ENCODE measurements at places on chromosomes 7 and 10.

GRCh38 chr10:123134343-123134914 is 1.3 kb upstream of the HMX3 start:
- DNase-seq = no peak

DNA sequence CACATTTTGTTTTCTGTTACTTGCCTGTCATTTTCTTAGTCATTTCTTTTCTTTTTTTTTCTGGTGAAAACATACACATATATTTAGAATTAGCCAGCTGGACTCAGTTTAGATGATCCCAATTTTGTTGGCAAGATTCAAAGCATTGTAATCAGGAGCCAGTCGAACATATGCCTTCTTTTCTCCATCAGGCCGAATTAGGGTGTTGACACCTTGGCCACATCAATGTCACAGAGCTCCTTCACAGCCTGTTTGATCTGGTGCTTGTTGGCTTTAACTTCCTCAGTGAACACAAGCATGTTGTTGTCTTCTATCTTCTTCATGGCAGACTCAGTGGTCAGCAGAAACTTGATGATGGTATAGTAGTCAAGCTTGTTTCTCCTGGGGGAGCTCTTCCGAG is 32.6 kb downstream of the PHF14 start:
- DNase-seq = no peak

- DNase-seq = no peak
Measured at GRCh38 chr7:11379641-11380040, 406.0 kb downstream of the PHF14 start.

DNA sequence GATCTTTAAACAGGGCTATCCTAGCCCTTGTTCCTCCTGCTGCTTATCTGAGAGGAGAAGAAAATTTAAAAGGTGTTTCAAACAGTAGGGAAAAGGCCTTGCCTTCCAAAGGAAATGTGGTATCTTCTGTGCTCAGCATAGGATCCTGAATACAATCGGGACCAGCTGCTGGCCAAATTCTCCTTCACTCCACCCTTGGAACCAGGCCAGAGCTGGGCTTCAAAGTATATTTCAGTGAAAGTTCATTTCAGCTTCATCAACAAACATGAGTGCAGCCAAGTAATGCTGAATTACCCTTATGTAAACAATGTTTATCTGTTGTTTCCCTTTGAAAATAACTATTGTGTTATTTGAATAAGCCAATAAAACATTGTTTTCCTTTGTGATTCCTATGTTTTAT is 146.5 kb upstream of the MEOX2 start:
- no peak for DNase-seq

DNA sequence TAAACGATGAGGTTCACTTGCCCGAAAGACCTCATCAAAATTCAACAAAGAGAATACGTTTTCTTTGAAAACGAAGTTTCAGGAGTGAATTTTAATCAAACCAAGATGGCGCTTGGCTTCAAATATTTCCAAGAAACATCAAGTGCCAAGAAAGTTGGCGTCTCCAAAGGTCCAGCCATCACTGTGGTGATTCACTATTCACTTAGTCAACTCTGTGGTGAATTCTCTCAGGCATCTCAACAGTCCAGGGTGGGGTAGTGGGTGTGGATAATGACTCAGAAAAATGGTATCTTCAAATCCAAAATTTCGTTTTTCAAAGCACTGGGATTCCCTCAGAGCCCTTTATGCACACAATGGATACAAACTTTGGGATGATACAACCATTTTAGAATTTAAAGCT is 133.1 kb downstream of the SVIL start:
- no peak for DNase-seq

DNA sequence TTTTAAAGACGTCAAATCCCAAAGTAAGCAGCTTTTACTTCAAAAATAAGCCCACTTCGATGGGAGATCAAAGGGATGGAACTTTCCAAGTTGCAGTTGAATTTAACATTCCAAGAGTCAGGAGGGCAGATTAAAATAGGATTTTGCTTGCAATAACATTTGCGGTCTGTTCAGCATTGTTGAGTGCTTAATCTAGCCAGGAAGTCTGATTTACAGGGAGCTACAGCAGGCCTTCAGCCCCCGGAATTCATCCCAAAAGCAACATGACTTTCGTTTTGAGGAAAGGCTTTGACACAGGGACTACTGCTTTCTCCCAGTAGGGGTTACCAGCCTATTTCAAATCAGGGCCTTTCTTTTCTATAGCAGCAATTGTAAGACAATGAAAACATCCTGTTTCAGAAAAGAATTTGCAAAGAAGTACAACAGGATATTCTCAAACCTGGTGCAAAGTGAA is 279.6 kb upstream of the PITRM1 start:
- no peak for DNase-seq

DNA sequence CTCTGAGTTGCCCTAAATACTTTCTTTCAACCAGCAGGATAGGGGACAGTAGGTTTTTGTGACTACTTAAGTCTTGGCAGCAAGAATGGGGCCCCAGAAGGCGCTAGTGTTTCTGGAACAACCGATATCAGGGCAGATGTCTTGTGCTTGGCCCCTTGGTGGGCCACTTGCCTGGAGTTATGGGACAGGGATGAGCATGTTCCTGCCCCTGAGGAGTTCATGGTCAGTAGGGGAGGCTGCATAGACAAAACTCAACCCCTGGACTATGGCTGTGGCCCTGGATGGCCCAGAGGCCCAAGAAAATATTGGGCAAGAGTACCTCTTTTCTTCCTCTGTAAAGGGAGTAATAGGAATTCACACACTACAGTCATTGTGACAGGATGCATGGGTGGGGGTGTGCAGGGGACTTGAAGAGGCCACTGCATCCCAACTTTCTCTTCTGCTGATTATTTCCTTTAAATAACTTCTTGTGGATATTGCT is 57.7 kb upstream of the IGFBP3 start:
- no peak for DNase-seq

GRCh38 chr7:150325110-150325611 is 1.8 kb upstream of the ACTR3C start:
- DNase-seq = no peak

GRCh38 chr10:122499012-122499411 is 37.7 kb downstream of the HTRA1 start:
- DNase-seq = no peak

DNA sequence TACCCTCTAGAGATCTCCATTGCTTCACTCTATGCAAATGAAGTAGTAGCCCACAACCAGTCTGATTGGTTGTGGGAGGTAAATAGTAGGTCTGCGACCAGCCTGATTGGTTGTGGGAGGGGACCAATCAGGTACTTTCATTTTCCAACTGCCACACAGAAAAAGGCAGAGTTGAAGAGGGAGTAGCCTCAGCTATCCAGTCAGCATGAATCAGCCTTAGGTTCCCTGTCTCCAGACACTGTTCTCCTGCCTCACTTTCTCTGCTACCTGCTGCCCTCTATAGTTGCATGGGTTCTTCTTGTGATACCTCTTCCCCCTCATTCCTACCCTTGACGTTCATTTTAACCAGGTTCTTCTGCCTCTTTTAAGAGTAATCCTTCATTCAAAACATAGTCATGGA is 114.5 kb upstream of the LYZL1 start:
- no peak for DNase-seq

GRCh38 chr10:128297709-128298378 is 171.6 kb upstream of the MKI67 start:
- DNase-seq = no peak

- DNase-seq = no peak
Measured at GRCh38 chr10:11276449-11276990, 258.8 kb downstream of the CELF2 start.

DNA sequence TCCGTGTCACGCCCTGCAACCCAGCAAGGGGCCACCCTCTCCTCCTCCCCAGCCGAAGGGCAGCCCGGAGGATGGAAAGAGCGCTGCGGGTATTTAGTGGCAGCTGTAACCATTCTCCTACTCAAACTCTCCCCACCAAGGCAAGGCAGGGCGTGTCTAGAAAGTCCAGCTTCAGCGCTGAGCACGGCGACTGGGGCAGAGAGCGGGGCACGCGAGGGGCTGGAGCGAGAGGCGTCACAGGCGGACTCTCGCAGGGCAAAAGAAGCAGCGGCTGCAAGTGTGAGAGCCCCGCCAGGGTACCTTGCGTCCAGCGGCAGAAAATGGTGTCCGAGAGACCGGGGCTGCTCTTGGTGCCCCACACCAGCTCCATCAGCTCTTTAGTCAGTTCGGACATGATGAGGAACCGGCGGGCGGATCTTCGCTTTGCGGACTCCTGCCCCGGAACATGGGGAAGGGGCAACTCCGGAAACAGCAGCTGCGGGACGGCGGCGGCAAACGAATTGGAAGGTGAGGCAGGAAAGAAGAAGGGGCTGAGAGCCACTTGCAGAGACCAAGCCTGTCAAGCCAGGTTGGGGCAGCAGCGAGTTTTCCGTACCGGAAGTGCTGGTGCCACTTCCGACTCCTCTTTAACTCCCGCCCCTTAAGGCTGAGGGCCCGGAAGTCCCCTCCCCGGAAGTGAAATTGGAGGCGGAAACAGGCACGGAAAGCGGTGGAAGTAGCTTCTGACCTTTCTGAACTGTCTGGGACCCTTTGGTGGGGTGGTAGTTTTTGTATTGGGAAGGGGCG is at the start of gene MINDY3:
TSS of gene MINDY3 (minus strand) at position 602 of the 786 bp plus-strand sequence. CDS start at position 394, 208 bp downstream.
- DNase-seq = peak; percentile 71

DNA sequence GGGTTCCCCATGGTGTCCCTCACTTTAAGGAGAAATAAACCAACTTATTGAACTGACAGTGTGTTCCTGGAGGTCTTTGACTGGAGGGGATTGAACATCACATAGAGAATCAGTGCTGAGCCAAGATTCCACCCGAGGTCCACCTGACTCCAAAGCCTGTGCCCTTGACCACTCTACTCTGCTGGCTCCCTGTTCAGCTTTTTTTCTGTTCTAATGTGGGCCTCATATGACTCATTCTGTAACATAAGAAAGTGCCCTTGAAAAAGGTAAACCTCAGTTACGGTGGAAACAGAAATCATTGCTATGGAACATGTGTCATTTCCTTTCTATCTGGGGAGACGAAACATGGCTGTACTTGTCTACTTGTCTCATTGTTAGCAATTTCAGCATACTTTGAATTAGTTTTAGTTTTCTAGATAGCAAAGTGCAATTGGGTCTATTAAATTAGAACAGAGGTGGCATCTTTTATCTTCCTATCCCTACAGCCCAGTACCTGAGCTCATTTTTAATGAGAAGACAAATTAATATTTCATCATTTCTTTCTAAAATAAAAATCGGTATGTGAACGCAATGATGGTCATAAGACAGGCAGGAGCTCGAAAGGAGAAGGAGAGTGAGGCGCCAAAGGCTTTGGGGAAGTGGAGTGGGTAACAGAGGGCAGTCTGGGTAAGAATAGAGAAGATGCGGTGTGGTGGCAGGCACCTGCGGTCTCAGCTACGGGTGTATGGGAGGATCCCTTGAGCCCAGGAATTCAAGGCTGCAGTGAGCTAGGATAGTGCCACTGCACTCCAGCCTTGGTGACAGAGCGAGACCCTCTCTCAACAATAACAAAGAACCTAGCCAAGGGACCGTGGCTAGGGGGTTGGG is 1.5 kb downstream of the GSDME start:
- no peak for DNase-seq

GRCh38 chr10:690372-691161 is 1.1 kb upstream of the DIP2C start:
- DNase-seq = no peak

DNA sequence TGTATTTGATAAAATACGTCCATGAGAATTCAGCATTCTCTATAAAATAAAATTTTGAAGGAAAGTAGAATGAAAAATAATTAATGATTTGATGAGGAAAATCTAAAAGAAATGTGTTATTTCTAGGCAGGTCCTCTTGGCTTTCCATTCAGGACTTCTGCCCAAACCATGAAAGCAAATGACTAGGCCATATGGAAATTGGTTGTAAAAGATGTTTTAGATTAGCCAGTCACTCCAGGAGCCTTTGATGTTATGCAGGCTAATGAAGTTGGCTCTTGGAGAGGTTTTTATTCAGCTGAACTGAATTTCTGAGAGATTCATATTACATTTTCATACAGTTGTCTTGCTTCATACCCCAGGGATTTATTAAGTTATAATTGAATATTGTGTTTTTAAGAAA is 452.8 kb downstream of the SDK1 start:
- no peak for DNase-seq

DNA sequence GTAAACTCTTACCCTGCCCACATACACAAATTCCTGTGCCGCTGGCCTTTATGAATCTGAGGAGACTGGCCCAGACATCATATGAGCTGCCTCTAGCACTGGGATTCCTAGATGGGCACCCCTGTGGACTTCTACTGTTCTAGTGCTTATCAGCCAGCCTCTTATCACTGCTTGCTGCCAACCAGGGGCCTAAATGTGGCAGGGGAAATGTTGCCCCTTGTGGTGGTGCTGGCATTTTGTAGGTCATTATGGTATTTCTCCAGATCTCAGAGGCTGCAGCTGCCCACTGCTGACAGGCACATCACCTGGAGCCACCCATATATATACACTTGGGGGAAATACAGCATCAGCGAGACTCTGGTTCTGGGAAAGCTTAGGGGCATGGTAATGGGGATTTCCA is 5.4 kb downstream of the SFR1 start:
- no peak for DNase-seq

GRCh38 chr10:35364808-35365207 is 28.5 kb downstream of the CCNY start:
- no peak for DNase-seq

GRCh38 chr7:47480576-47481538 is 101.1 kb downstream of the TNS3 start:
- no peak for DNase-seq

- no peak for DNase-seq
Measured at GRCh38 chr10:7819121-7819460, 786 bp downstream of the TAF3 start.

DNA sequence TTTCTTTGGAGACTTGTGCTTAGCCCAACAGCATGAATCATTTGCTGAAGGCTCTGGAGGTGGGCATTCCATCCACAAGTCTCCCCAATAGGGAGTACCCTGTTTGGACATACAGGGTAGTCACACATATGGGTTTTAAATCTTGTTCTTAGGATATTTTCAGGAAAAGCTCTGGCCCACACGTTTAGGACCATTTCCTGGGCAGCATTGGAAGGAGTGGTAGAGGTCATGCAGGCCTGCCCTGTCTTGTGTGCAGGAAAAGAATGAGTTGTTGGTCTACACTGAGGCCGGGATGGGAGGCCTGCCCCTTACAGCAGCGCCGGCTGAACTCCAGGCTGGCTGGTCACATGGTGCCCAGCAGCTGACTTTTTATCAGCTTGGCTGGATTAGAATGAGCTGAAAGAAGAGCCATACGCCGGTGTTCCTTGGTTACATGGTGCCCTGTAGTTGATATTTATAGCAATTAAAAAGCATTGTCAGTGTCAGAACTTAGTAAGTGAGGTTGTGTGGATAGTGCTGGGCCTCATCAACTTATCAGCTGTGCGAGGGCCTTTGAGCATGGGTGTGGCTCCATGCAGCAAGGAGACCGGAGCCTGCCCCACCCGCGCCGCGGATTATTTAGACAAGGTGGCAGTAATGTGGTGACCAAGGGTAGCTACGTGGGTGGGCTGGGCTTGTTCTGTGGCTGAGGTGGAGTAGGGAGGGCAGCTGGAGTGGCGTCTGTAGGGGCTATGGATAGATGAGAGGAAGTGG is 28.6 kb downstream of the OGDH start:
- DNase-seq = no peak

- no peak for DNase-seq
Measured at GRCh38 chr7:155489862-155490696, 32.1 kb downstream of the EN2 start.

- DNase-seq = no peak
Measured at GRCh38 chr7:29038463-29038862, 80.3 kb upstream of the TRIL start.

Measured in stimulated activated CD8-positive, alpha-beta memory T cell treated with anti-CD3 and anti-CD28 coated beads, Interleukin-7, amount 100 ng/mL, for 48 hours (primary cell).